ENCODE measurements at places on chromosomes 3 and 15.

GRCh38 chr15:88238618-88239430 is 17.7 kb downstream of the NTRK3 start:
- DNase-seq = no peak

GRCh38 chr15:89293012-89293411 is 41.6 kb downstream of the POLG start:
- DNase-seq = no peak

DNA sequence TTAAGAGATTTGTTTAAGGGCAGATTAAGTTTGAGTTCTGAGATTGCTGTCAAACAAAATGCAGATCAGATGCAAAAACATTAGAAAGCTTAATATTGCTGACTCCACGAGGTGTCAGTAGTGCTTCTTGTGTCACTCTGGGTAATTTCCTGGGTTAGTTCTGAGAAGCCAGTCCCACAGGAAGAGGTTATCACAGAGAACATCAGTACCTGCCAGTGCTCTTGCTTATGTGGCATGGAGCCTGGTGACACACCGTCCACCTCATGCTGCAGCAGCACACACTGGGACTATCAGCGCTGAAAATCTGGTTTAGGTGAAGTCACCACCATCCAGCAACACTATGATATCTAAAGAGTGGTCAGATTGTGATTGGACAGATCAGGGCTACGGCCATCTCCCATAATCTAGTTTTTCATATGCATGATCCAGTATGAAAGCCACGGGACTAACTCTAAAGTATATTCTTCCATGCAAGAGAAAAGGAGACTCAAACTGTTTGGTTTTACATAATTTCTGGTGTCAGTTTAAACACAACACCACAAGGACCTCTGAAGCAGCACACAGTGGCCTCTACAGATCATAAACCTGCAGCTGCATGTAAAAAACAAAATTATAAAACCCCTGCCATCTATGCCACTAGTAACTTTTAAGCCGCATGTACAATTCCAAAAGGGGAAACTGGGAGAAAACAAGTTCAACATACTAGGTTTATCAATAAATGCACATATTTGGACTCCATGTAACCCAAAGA is 36.1 kb upstream of the MYO5C start:
- no peak for DNase-seq

- DNase-seq = no peak
Measured at GRCh38 chr3:161348796-161349400, 22.4 kb downstream of the SPTSSB start.

DNA sequence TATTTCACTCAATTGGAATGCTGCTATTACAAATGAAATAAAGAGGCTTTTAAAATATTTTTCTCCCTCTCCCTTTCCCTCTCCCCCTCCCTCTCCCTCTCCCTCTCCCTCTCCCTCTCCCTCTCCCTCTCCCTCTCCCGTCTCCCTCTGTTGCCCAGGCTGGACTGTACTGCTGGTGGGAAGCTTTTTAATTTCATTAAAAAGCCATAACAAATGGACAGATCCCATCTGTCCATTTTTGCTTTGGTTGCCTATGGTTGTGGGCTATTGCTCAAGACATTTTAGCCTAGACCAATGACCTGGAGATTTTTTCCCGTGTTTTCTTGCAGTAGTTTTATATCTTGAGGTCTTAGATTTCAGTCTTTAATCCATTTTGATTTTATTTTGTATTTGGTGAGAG is 107.2 kb upstream of the LRRC3B start:
- no peak for DNase-seq

DNA sequence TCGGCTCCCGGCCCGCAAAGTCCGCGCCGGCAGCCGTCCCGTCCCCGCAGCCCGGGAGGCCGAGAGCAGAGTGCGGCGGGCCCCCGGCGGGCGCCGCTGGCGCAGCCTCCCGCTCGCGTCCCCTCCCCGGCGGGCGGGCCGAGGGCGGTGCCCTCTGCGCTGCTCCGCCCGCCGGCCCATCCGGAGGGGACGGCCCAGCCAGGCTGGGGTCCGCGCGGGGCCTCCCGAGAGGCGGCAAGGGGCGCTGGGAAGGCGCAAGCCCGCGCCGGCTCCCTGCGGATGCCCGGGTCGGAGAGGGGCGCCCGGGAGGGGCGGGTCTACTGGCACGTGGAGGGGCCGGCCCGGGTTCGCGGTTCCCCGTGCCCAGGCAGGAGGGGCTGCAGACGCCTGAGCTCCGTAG is at the start of the genes CLCN2 and POLR2H:
CLCN2 (minus strand) TSS at position 74 of the 400 bp plus-strand sequence. CDS start 126 bp downstream, outside the sequence.
POLR2H (plus strand) TSS at position 179 of the 400 bp plus-strand sequence. CDS start 1,783 bp downstream, outside the sequence.
- peak; percentile 71 for DNase-seq

DNA sequence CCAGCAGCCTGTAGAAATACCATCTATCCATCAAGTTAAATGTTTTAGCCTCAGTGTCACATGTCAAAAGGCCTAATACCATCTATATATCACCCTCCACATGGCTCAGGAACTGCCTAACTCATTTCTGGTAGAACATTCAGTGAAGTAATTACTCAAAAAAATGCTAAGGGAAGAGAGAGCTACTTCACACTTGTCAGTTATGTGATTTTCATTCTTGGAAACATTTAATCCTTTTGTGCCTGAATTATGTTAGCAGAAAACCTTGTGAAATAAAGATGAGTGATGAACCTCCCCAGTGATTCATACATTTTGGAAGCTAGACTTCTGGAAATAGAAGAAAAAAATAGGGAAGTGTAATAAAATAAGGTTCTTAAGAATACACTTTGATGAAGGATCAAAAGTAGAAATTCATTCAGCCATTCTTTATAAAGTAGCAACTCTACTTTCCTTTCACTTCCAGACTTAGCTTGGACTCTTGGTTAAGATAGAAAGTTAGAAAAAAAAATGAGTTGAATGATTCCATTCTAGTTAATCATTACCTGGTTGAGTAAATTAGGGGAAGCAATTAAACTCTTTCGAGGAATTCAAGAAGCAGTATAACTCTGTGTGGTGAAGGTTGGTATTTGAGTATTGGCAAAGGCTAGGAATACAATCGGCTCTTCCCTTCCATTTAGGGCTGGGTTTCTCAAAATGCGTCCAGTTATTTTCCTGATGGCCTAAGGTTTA is 3.6 kb downstream of the OTOL1 start:
- no peak for DNase-seq

DNA sequence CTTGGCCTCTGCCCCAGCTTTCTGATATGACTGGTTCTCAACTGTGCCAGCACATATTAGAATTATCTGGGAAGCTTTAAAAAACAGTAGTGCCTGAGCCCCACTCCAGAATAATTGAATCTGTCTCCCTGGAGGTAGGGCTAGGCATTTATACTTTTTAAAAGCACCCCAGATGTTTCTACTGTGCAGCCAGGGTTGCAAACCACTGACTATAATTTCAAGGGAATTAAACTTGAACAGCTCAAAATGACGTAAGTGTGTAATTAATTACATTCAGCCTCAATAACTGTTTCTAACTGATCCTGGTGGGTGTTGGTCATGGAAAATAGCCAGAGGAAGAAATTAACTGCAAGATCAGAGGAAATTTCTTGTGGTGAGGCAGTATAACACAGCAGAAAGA is 4.4 kb upstream of the IRAK2 start:
- DNase-seq = no peak

DNA sequence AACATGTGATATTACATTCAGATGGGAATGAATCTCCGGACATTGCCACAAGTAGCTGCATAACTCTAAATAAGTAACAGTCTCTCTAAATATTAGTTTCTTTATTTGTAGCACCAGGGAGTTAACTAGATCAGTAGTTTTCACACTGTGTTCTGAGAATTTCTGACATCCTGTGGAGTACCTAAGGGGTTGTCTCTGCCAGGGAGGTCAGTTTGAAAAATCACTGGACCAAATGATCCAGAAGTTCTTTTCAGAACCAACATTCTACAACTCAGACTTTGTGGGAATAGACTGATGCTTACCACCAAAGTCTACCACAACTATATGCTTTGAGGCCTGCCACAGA is 9.0 kb upstream of the ILDR1 start:
- no peak for DNase-seq

DNA sequence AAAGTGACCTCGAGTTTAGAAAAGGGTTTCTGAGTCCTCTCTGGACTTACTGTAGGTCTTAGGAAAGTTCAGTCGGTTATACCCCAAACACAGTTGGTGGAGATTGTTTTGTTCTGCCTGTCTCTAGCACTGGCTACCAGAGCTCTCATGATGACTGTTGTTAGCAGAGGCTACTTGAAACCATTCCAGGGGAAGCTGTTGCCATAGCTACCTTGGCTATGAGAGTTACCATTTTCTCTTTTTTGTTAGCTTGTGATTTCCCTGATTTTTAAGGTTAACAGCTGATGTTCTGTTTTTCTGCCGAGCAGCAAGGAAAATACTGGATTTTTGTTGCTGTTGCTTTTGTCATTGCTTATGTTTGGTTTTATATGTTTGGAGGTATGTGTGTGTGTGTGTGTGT is 26.7 kb downstream of the ABHD2 start:
- DNase-seq = no peak

DNA sequence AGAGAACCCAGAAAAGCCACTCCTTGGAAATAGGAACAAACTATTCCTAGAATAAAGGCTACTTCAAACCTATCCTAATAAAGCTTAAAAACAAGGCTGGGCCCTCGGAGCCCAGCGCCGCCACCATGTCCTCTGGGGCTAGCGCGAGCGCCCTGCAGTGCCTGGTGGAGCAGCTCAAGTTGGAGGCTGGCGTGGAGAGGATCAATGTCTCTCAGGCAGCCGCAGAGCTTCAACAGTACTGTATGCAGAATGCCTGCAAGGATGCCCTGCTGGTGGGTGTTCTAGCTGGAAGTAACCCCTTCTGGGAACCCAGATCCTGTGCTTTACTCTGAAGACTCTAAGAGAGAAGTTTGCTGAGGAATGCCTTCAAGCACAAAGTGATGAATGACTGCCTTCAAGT is 63.2 kb downstream of the ADAM10 start:
- DNase-seq = no peak

Measured in neuronal stem cell (in vitro differentiated cells).